C1 segment of cervical spinal cord (tissue), 14 donors: ENCODE measurements at places on chromosomes 3 and 15.

- DNase-seq: no peak
These were observed 403.2 kb downstream of the GRM7 start for GRCh38 chr3:7264196-7264526.

DNA sequence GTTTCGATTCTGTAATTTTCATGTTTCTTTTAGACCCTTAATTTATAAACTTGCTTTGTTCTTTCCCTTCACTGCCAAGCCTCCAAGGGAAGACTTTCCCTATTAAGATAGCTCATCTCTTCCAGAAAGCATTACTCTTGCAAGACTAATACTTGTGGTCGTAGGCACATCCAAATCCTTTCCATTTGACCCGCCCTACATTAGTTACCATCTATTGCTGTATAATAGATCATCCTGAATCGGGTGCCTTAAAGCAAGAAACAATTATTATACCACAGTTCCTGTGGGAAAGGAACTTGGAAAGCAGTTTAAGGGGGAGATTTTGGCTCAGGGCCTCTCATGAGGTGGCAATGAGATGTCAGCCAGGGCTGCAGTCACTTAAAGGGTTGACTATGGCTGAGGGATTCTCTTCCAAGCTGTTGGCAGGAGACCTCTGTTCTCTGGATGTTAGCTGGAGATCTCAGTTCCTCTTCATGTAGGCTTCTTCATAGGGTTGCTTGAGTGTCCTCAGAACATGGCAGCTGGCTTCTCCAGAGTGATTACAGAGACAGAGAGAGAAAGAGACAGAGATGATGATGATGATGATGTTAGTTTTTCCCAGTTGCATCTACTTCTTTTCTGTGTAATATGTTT is 570.4 kb upstream of the TGFBR2 start:
- no peak for DNase-seq

GRCh38 chr15:23437673-23438072 is 9.4 kb downstream of the GOLGA6L2 start:
- DNase-seq: no peak

- peak; percentile 93 for DNase-seq
These were observed 16.5 kb downstream of the DUSP7 start for GRCh38 chr3:52039846-52040245.

DNA sequence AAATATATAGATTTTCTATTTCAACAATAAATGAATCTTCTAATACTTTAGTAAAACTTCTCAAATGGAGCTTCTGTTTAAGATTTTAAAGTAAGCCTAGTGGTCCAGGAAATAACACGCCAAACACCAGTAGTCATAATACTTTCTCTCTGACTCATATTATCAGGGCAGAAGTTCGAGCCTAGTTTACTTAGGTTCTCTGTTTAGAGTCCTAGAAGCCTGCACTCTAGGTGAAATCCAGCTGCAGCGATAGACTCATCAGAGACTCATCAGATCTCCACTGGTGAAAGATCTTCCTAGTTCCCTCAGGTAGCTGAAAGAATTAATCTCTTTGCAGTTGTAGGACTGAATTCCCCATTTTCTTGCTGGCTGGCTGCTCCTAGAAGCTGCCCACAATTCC is 552.5 kb upstream of the ROBO2 start:
- no peak for DNase-seq

GRCh38 chr3:55902221-55902900 is 415.3 kb upstream of the WNT5A start:
- no peak for DNase-seq

GRCh38 chr15:34927726-34928125 is 41.8 kb downstream of the AQR start:
- DNase-seq: no peak

GRCh38 chr15:65868546-65869125 is 655 bp upstream of the RAB11A start:
- no peak for DNase-seq

DNA sequence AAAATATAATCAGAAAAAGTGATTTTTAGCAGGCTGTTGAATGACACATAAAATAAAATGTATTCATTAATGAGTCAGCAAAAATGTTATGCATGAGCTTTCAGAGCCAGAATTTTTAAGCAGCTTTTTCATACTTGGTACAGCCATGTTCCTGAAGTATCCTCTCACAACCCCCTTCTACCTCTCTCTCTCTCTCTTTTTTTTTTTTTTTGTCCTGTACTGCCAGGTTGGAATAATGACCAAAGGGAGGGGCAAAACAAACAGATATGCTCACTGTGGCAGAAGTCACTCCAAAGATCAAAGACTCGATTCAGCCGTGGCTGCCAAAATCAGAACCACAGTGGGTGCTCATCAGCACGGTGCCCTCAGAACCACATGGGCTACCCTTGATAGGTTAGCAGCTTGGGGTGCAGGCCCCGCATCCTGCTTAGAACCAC is 383.0 kb downstream of the ZBTB20 start:
- no peak for DNase-seq

GRCh38 chr15:54803134-54803808 is 393.5 kb downstream of the RSL24D1 start:
- no peak for DNase-seq

GRCh38 chr15:90240856-90241255 is 6.8 kb downstream of the GDPGP1 start:
- DNase-seq: no peak

DNA sequence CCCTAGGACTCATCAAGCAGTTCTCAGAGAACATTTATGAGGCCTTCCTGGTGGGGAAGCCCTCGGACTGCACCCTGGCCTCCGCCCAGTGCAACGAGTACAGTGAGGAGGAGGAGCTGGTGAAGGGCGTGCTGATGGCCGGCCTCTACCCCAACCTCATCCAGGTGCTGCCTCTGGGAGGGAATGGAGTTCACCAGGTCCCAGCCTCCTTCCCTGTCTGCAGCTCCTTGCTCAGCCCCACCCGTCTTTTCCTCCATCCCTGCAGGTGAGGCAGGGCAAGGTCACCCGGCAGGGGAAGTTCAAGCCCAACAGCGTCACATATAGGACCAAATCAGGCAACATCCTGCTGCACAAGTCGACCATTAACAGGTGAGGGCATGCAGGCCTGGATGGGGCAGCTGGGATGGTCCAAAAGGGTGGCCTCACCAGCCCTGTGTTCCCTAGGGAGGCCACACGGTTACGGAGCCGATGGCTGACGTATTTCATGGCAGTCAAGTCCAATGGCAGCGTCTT is 46.3 kb downstream of the DHX30 start:
- no peak for DNase-seq

DNA sequence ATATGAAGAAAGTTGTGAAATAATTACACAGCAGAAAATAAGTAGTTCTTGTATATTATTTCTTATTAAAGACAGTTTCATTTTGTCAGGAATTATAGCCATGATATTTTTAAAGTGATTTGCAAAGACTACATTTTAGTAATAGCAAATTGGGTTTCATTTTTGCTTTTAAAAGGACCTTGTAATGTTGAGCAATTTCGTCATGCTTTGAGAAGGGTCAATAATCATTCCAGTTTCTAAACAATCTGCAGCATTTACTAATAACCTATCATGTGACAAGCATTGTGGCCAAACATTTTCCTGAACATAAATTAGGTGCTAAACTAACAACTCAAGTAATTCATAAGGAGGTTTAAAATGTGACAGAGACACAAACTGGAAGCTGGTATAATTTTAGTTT is 214.4 kb upstream of the CBLB start:
- no peak for DNase-seq

GRCh38 chr3:105539897-105540296 is 173.2 kb downstream of the ALCAM start:
- DNase-seq: no peak

- no peak for DNase-seq
These were observed 43.2 kb downstream of the DNAH1 start for GRCh38 chr3:52359116-52359855.

DNA sequence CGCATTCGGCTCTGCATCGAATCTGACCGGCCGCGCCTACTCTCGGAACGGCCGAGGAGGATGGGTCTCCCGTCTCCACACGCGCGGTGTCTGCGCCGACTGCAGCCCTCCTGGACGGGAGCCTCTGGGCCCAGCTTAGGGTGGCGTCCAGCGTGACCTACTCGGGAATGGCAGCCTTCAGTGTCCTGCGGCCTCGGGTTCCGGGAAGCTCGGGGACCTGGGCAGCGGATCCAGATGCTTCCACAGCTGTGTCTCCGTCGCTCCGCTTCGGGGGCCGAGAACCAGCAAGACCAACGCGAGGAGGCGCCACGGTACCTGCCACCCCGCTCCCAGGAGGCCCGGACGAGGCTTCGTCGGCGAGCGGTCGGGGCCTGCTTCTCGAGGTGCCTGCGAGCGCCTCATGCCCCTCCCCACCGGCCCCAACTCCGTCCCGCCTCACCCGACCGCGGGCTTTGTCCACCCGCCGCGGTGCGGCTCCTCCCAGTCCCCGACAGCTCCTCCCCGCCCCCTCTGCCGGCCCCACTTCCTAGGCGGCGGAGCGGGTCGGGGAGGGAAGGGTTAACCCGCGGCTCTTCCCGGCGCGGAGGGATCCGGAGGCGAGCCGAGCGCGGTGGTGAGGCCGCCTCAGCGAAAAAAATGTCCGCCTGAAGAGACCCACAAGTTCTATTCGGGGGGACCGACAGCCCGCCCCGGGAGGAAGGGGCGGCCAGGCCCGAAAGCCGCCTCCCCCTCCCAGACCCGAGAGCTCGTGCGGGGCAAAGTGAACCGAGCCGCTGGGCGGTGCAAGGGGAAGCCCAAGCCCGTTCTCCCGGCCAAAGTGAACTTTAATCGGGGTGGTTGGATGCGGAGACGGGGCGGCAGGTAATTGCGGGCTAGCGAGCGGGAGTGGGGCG is at the start of gene TCF12:
TSS of gene TCF12 (plus strand) at position 599 of the 893 bp plus-strand sequence. CDS start 1,270 bp downstream, outside the sequence.
- DNase-seq: peak; percentile 83

GRCh38 chr3:28317438-28318022 is 31.0 kb upstream of the ZCWPW2 start:
- DNase-seq: no peak
